Stimulated activated CD4-positive, alpha-beta T cell treated with anti-CD3 and anti-CD28 coated beads, Interleukin-15, amount 100 ng/mL, for 1 hour (primary cell): ENCODE measurements at places on chromosomes 12 and 14.
A peak's percentile ranks its signal among the peaks of the same experiment; 100 is the strongest.

- no peak for DNase-seq
These were observed 52.9 kb downstream of the PRKCH start for GRCh38 chr14:61374284-61374683.

- no peak for DNase-seq
These were observed 8.6 kb downstream of the TMEM179 start for GRCh38 chr14:104595911-104596450.

GRCh38 chr12:47079468-47079980 is at the start of the genes AMIGO2 and PCED1B:
AMIGO2 (minus strand) TSS chr12:47079959; CDS start chr12:47079002, 957 bp downstream.
PCED1B (plus strand) TSS chr12:47079621; CDS start chr12:47235064, 155,443 bp downstream.
- peak; percentile 56 for DNase-seq

DNA sequence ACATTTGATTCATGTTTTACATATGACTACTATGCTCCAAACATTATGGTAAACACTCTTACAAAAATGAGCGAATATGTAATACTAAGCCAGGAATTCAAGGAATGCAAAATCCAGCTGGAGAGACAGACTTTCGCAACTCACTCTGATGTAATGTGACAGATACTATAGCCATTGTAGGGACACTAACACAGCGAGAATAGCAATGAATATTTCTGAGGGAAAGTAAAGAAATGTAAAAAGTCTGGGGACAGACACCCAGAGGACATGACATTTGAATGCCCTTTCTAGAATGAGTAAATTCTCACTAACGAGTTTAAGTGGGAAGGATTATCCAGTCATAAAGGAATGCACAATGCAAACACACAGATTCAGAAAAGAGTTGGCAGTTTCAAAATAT is 121.9 kb downstream of the PIK3C2G start:
- no peak for DNase-seq

- DNase-seq, result no peak
These were observed 2.6 kb downstream of the IRAK3 start for GRCh38 chr12:66191547-66192126.

GRCh38 chr12:115456946-115457689 is 773.1 kb upstream of the TBX3 start:
- no peak for DNase-seq

DNA sequence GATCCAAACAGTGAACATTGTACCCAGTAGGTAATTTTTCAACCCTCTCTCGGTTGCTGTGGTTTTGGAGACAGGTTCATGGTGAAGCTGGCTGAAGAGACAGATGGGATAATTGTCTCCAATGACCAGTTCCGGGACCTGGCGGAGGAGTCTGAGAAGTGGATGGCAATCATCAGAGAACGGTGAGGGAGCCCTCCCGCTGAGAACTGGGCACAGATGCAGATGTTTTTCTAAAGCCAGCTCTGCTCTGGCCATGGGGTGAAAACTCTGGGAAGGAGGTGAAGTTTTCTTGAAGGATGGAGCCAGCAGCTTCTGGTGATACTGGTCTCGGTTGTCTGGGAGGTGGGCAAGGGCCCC is 6.2 kb downstream of the KHNYN start:
- no peak for DNase-seq

- DNase-seq, result no peak
These were observed 11.6 kb downstream of the GSG1 start for GRCh38 chr12:13091832-13092231.

DNA sequence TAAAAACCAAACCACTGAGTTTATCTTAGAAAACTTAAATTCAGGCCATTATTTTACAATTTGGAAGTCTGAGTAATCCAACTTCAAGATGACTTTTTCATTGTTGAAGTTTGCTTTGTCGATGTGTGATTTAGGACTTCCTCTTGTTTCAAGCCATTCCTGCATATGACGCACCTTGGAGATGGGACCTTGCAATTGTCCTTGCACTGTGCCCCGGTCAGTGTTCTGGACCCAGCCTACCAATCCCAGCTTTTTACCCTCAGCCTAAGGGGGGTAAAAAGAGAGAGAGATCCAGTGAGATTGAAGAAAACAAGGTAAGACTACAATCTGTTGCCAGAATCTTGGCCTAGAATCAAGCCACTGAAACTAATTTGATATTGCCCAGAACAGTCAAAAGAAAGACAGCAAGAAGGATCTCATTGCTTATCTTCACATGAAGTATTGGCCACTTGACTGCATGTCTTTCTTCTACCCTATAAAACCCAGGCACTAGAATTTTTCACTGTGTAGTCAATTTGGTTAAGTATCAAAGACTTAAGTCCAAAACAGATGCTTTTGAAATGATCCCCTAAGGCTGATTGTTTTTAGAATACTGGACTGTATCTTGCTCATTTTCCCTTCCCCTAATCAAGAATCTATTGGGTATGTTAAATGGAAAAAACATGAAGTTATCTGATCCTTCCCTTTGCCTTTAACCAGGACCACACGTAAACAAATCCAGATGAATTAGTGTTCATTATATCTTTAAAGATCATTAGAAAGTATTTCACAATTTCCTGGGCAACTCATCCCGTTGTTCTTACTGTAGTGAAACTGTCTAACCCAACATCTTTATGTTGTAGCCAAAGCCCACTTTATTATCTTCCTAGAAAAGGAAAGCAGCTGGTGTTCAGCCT is 2.4 kb upstream of the MLH3 start:
- DNase-seq, result no peak

- DNase-seq, result no peak
These were observed 140.0 kb downstream of the KICS2 start for GRCh38 chr12:64082116-64082515.

DNA sequence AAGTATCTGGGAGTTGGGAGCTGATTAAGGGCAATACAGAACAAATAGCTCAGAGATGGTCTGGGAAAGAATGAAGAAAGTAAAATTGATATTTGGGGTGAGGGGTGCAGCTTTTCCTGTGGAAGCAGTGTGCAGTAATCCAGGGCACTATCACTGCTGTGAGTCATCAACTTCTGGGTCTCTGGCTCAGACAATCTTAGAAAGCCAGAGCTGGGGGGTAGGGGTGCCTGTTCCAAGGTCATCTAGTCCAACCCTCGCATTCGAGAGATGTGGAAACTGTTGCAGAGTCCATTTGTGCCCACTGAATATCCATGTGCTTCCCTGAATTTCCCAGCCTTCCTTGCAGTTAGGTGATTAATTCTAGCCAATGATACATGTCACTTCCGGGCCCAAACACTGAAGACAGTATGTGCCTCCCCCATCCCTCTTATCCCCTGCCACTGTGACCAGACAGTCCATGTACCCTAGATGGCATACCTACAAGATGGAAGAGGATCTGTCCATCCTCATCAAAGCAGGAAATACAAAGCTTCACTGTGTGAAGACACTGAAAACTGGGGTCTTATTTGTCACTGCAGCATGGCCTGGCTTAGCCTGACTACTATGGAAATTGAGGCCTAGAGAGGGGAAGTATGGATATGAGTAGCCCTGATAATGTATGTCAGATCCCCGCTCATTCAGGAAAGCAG is 51.9 kb downstream of the ZFP36L1 start:
- no peak for DNase-seq

GRCh38 chr12:115382681-115383080 is 698.7 kb upstream of the TBX3 start:
- no peak for DNase-seq

- DNase-seq, result no peak
These were observed 5.8 kb upstream of the PSMC6 start for GRCh38 chr14:52701223-52701622.

- no peak for DNase-seq
These were observed 144.4 kb downstream of the SCARB1 start for GRCh38 chr12:124719231-124719630.

- no peak for DNase-seq
These were observed 1.8 kb upstream of the RAB21 start for GRCh38 chr12:71752891-71753290.

- DNase-seq, result no peak
These were observed 115.0 kb downstream of the PCNX1 start for GRCh38 chr14:71022012-71022869.

- DNase-seq, result no peak
These were observed 43.2 kb downstream of the PLEKHG7 start for GRCh38 chr12:92745856-92746550.

DNA sequence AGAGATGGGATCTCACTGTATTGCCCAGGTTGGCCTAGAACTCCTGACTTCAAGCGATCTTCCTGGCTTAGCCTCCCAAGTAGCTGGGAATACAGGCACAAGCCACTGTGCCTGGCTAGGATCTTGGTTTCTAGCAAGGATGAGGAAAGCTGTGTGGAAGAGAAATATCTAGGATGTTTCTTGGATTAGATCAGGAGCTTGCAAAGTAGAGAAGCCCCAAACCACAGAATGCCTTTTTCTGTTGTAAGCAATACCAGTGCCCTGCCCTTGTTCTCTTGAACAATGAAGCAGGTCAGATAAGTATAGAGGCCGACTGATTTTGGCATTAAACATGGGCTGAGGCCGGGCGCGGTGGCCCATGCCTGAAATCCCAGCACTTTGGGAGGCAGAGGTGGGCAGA is 44.3 kb upstream of the STRN3 start:
- no peak for DNase-seq

GRCh38 chr12:107906707-107907106 is 132.2 kb downstream of the ASCL4 start:
- no peak for DNase-seq

DNA sequence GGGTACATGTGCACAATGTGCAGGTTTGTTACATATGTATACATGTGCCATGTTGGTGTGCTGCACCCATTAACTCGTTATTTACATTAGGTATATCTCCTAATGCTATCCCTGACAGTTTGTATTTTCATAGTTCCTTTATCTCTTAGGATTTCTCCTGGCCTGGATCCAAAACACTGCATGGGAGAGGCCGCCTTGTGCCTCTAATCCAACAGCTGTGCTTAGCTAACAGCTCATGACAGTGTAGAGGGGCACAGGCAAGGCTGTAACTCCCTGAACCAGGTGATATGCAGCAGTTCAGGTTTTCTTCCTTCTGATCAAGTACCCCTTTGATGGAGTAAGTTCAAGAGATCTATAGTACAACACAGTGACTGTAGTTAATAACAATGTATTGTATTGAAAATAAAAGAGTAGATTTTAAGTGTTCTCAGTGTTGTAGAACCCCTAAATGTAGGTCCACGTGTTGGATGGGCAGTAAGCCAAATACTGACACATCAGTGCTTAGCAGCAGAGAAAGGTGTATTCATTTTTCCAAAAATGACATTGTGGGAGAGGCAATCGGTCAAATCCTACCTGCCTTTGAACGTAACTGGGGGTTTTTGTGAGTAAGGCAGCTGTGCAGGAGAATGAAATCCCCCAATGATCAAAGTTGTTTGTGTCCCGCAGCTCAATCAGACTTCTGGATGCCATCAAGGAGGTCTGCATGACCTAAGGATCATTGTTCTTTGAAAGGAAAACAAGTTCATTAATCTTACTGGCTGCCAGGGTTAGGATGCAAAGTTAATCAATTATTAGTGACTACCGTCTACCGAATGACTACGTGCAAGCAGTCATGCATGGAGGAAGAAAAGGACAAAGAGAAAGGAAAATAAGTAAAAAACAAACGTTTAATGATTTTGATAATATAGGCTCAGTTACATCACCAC is 89.3 kb upstream of the FGD4 start:
- DNase-seq, result no peak

- DNase-seq, result no peak
These were observed 5.4 kb upstream of the EML5 start for GRCh38 chr14:88798156-88798555.

DNA sequence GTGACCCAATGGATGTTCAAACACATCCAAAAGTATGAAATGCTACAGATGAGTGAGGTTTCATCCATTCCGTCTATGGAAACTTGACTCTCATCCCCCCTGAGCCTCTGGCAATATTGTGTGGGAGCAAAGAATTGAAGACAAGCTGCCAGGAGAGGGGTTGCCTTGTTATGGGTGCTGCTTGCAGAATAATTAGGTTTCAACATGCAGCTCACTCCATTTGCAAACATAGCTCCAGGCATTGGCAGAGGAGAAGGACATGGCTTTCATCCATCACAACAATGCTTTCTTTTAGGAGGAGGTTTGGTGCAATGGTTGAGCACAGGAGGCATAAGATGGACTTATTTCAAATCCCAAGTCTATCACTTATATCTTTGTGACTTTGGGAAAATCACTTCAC is 220.7 kb upstream of the SRRM4 start:
- no peak for DNase-seq

GRCh38 chr12:76337583-76337982 is 10.6 kb downstream of the BBS10 start:
- DNase-seq, result no peak

DNA sequence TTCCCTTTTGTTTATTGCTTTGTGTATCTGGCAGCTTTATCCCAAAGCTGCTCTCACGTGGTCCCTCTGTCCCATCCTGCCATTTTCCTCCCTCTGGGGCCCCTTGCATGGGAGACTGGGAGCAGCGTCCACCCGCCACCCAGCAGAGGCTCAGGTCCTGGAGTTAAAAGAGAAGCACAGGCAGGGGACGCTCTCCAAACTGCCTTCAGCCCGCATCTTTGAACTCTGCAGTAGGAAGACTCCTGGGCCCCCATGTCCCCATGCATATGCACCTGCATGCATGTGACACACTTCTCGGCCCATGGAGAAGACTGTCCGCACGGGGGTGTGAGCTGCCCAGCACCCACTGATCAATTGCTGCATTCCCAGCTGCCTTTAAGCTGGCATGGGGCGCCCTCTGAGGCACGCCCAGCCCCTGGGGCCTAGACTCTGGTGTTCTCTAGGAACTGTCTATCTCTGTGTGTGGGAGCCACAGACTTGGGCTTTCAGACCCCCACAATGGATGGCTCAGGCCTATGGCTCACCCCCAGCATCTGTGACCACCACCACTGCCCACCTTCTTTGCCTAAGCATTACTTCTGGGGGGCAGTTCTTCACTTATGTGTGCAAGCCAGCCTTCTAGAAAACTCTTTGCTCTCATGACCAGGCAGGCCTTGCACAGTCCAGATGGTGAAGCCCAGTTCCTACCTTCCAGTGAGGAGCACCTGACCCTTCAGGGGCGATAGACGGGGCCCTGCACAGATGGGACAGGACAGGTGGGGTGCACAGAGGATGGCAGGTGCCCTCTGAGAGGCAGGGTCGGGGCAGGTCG is 96.1 kb upstream of the DIO3 start:
- no peak for DNase-seq

- DNase-seq, result no peak
These were observed 144.2 kb downstream of the ESR2 start for GRCh38 chr14:64149921-64150320.

DNA sequence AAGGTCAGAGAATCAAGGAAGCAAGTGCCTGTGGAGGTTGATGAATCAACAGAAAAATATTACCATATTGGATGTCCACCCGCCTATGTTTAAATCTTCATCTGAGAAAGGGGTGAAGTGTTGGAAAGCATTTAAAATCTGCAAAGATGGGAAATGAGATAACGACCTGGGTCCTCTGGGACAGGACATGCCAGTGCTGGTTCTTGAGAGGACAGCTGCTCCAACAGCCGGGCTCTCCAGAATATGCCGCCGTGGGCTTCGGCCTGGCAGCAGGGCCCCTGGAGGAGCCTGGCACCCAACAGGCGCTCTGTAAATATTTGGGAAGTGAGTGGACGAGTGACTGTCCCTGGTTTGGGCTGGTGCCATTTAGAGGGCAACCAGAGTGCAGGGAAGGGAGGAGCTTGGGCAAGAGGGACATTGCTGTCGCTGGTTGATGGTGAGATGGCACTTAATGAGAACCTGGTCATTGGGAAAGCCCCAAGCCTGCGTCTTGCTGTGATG is 129.9 kb downstream of the KCNA5 start:
- DNase-seq, result no peak
